ENCODE measurements at places on chromosomes 6 and 20.
A peak's percentile ranks its signal among the peaks of the same experiment; 100 is the strongest.

DNA sequence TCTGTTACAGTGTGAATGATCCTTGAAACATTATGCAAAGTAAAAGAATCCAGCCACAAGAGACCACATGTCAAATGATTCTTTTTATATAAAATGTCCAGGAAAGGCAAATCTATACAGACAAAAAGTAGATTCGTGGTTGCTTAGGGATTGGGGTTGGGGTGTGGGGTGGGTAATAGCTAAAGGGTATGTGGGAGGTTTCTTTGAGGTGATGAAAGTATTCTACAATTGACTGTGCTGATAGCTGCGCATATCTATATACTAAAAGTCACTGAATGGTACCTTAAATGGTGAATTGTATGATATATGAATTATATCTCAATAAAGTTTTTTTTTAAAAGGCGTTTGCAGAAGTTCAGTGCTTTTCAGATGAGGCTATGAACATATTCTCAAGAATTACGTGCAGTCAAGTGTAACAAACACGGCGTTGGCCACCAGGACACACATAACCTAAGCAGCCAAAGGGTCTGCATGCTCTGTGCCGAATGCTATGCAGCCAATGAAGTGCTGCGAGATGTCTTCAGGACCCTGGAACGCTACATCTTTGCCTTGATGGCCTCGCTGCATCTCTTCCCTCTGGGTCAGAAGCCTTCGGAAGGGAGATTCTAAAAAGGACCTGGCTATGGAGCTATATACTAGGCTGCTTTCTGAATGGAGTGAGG, 96.9 kb downstream of the SCML4 start:
- no peak for DNase-seq

DNA sequence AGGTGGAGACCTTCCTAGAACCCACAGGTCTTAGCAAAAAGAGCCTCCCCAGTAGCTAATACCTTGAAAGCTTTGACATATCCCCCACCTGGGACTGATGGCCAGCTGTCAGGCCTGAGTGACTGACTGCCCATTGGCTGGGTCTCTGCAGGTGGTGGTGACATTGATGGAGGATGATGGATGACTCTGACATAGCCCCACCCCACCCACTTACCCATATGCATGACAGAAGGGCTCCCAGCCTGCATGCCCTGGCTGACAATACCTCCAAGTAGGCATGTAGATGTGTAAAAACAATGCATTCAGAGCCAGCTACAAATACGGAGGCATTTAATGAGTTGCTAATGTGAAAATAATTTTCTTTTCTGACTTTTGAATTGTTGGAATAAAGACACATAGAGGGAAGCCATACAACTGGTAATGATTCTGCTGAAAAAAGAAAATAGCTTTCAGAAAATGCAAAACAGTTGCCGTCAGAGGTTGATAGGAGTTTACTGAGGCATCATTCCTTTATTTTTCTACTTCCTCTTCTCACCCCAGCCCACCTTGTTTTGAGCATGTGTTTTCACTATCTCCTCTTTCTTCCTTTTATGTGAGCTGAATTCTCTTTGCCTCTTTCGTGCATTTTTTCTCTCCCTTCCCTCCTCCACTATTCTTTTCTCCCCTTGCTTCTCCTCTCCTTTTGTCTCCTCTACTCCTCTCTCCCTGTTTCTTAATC, 70.6 kb downstream of the OLIG3 start:
- DNase-seq, result no peak

DNA sequence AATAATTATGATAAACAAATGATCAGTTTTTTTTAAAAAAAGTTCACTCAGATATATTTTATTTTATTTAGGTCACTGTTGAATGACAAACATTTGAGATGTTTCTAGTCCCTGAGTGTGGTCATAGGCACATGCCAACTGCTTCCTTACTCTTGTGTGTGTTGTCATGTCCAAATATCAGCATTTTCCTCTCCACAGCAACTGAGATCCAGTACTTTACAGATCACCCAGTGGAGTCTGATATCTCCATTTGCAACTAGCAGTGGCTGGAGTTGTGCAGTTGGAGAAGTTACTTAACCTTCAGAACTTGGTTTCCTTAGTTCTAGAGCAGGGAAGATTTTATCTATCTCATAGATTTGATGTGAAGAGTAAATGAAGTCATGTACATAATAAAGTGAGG, 101.3 kb downstream of the MYB start:
- no peak for DNase-seq

DNA sequence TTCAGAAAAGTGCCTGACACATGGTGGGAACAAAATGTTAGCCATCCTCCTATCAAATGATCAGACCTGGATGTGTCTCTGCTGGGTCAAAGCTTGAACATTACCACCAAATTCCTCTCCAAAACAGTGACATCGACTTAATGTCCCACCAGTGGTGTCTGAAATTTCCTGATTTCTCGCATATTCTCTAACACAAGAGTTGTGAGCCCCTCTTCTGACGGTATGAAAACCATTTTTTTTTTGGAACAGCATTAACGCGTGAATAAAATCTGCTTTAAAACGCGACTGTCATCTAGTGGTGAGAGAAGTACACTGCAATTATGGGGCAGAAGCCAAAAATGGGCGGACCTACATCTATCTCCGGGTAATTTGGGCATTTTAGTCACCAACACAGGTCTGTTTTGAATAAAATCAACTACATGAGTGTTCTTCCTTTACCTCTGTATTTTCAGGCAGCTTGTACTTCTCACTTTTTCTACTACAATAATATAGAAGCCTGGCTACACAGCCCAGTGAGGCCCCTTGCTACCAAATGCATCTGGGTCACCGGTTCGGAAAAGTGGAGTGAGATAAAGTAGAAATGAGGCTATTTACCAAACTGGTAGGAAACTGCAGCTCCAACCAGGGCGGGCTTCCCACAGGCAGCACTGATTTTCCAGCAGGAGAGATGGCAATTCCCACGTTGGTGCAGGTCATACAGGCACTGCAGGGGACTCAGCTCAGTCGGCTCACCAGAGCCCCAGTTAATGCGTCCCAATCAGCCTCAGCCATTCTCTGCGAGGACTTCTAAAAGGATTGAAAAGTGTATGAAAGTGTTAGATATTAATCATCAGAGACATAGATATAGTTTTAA, 27.4 kb downstream of the MGME1 start:
- DNase-seq, result peak; percentile 21

- peak; percentile 100 for DNase-seq
Observed at GRCh38 chr6:41072836-41073202, at the start of gene NFYA. Gene NFYA, plus strand, starts transcription at chr6:41072974. Its CDS starts 6,116 bp downstream, at chr6:41079090.

GRCh38 chr6:149940672-149940982, 1.2 kb upstream of the ULBP2 start:
- no peak for DNase-seq

- DNase-seq, result no peak
Observed at GRCh38 chr6:141483598-141484061, 649.1 kb upstream of the GJE1 start.

DNA sequence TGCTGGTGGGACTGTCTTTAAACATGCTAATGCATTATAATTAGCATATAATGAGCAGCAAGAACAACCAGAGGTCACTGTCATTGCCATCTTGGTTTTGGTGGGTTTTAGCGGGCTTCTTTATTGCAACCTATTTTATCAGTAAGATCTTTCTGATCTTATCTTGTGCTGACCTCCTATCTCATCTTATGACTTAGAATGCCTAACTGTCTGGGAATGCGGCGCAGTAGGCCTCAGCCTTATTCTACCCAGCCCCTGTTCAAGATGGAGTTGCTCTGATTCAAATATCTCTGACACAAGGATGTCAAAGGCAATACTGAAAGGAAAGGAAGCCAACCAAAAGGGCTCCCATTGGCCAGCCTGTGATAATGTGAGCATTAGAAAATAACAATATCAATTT, 29.8 kb upstream of the SEC63 start:
- DNase-seq, result no peak

GRCh38 chr6:158711264-158711663, 61.4 kb downstream of the SYTL3 start:
- DNase-seq, result no peak

DNA sequence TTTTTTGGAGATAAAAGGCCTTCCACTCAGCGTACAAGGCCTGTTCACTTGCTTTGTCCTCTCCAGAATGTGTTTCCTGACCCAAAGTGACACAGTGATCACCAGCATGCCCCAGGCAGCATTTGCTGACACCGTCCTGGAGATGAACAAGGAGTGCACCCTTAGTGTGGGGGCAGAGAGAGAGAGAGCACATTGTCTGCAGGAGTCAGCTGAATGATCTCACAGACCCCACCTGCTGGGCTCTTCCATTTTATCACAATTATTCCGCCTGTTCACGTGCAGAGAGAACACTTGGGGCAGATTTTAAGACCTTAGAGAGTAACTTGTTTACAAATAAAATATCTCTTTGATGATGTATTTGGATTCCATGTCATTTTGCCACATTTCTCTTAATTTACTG, 22.4 kb upstream of the MAS1L start:
- DNase-seq, result no peak

DNA sequence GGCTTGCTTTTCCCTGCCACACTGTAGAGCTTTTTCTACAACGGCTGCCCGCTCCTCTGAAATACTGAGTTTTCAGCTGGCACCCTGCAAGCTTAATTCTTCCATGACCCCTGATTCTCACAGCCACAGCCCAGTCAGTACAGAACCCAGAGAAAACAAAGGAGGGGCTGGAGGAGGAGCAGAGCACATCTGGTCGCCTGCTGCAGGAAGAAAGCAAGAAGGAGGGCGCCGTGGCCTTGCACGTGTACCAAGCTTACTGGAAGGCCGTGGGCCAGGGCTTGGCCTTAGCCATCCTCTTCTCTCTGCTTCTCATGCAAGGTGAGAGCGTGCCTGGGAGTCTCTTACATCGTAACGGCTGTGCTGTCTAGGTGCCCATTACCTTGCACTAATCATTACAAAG, 11.3 kb downstream of the DLK2 start:
- DNase-seq, result no peak

DNA sequence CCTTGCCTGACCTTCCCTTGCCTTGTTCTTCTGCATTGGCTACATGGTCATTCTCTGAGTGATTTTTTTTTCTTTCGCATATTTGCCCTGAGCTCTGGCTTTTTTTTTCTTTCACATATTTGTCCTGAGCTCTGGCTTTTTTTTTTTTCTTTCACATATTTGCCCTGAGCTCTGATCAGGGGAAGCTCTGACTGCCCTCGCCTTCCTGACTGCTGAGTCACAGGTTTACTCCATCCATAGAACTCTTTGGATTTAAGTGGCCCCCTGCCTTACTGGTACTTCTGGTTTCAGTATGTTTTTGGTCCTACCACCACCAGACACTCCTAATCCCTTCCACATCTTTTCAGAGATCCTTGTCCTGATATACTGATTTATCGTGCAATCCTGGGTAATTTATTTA, 201.1 kb downstream of the OGFRL1 start:
- no peak for DNase-seq

DNA sequence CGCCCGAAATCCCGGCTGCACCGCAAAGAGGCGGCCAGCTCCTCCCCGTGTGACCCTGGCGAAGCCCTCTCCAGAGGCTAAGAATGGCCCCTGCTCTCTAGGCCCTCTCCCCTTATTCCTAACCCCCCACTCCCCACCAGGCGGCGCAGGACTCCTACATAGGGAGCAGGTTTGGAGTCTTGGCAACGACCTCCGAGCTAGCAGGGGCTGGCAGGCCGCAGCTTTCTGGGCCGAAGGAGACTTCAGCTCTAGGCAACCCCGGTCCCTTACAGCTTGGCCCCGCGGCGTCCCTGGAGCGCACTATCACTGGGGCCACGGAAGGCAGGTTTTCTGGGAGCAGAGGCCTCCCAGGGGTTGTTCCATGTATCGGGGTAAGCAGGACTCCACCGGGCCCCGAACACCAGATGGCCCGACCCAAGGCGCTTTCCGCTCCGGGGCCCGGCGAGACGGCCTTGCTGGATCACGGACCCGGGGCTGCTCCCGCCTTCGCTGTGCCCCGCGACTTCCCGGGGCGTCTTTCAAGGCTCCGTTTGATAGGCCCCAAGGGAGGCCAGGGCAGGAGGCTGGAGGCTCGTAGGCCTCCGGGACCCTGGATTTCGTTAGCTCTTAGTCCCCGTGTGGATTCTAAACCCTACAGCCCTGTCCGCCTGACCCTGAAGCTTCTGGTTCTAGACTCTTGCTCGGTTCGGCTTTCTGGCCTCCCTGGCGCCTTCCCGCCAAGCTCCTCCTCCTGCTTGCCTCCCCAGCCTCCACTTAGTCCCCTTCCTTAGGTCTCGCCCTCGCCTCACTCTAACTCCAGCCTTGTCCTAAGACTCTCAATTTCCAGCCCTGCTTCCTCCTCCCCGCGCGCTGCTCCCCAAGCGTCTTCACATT, 1.9 kb downstream of the SLC32A1 start:
- no peak for DNase-seq

DNA sequence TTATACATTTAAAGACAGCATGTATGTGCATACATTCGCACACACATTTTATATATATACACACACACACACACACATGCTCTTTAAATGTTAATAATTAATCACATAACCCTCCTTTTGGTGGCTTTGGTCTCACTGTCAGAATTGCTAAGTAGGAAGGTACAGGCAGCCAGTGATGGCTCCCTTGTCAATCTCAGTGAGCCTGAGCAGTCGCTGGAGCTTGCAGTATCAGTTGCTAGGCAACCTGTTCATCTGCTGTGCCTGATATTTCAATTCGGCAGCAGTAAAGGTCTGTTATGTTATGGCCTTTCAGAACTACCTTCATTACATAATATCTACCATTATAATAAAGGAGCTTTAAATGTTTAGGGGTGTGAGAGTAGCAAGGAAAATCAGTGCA, 374.3 kb downstream of the LMBRD1 start:
- no peak for DNase-seq

All from amygdala (tissue), 56 donors.